Natural killer cell (primary cell): ENCODE measurements at places on chromosomes 7 and 10. TPM values are rescaled to one million over a fixed set of nuclear protein-coding genes. Genes with fewer than 3 reads are reported as not detected.

The AKR1C1 gene
- 0.16 TPM for total RNA-seq

The ATXN7L1 gene
- total RNA-seq, result 37.5 TPM

The TMEM254 gene
- 7.1 TPM for total RNA-seq

The SYT15B gene
- 0.43 TPM for total RNA-seq

The FEZF1 gene
- total RNA-seq, result not detected

The ADAM12 gene
- total RNA-seq, result 1.6 TPM

The NCF1 gene
- total RNA-seq, result 3.8 TPM

The PLXDC2 gene
- total RNA-seq, result 16.9 TPM

The DNAJB12 gene
- 54.2 TPM for total RNA-seq

The HMX2 gene
- not detected for total RNA-seq

The AGR3 gene
- not detected for total RNA-seq

- no peak for DNase-seq
- no peak overlapping the region for H3K27ac ChIP-seq
- no peaks in the 10 kb centered on the region for H3K27me3 ChIP-seq
- no peaks in the 10 kb centered on the region for H3K36me3 ChIP-seq
- H3K4me3 ChIP-seq, result no peak overlapping the region
Measured at GRCh38 chr7:27608776-27609495, 53.7 kb downstream of the HIBADH start.

- no peak overlapping the region for H3K4me3 ChIP-seq
- H3K27me3 ChIP-seq, result no peaks in the 10 kb centered on the region
- no peak for DNase-seq
- no peaks in the 10 kb centered on the region for H3K4me1 ChIP-seq
- no peaks in the 10 kb centered on the region for H3K36me3 ChIP-seq
- H3K27ac ChIP-seq, result no peak overlapping the region
Measured at GRCh38 chr10:86678999-86679792, 10.9 kb downstream of the LDB3 start.

DNA sequence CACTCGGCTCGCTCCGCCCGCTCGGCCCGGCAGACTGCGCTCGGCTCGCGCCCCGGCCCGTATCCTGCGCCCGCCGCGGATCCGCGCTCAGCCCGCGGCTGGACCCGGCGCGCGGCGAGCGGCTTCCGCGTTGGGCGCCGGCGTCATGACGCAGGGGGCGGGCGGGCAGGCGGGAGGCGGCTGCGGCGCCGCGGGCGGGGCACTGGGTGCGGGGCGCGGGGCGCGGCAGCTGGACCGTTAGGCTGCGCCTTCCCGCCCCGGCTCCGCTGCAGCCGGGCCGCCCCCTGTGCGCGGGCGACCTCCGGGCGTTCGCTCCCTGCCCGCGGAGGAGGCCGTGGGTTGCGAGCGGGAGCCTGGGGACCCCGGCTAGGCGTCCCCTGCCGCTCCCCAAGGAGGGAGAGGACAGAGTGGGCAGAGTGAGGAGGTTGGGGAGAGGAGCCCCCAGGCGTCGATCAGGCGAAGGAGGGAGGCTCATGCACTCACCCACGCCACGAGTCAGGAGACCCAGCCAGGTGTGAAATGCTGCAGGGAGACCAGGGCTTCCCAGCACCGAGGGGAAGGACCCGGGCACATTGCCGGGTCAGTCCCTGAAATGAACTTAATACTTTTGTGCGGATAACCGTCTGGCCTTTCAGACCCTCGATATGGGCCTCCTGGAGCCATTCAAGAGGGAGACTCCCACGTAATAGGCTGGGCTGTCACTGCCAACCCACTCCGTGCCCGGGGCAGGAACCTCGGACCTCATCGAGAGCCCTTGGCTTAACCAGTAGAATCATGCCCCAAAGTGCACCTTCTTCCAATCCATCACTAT, at the start of gene PIP4K2A:
Gene PIP4K2A (minus strand): TSS at position 100 of the 811 bp plus-strand sequence. CDS start 252 bp downstream, outside the sequence.
- DNase-seq, result peak; percentile 91
- peak within 1 kb of the TSS; percentile 94 for H3K27ac ChIP-seq
- H3K4me1 ChIP-seq, result peaks cover 14% of the 10 kb centered on the region
- peak within 1 kb of the TSS; percentile 98 for H3K4me3 ChIP-seq
- no peaks in the 10 kb centered on the region for H3K36me3 ChIP-seq

DNA sequence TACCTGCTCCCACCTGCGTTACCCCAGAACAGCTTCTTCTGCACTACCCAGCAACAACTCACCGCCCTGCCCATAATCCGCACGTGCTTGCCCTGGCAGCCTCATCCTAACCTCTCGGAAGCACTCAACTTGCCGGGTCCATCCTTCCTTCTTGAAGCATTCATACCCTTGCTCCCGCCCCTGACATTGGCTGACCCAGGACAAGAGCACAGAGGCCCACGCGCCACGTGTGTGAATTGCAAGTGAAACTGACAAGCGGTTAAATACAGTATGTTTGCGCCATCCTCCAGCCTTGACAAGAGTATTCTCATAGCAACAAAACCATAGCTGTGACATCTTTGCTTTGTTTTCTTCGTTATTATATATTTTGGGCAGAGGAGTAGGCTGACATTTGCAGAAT, 10.9 kb upstream of the OCM start:
- no peaks in the 10 kb centered on the region for H3K27me3 ChIP-seq
- H3K4me3 ChIP-seq, result no peak overlapping the region
- H3K27ac ChIP-seq, result no peak overlapping the region
- H3K4me1 ChIP-seq, result no peaks in the 10 kb centered on the region

- H3K36me3 ChIP-seq, result no peaks in the 10 kb centered on the region
- H3K4me1 ChIP-seq, result peaks cover 5% of the 10 kb centered on the region
- H3K4me3 ChIP-seq, result no peak overlapping the region
- DNase-seq, result no peak
Measured at GRCh38 chr7:7426676-7427075, 109.0 kb downstream of the COL28A1 start.

- no peak for DNase-seq
- no peaks in the 10 kb centered on the region for H3K4me1 ChIP-seq
- peaks cover 2% of the 10 kb centered on the region for H3K27me3 ChIP-seq
- no peak overlapping the region for H3K27ac ChIP-seq
- no peaks in the 10 kb centered on the region for H3K36me3 ChIP-seq
Measured at GRCh38 chr10:14486777-14487487, 156.2 kb upstream of the FRMD4A start.

DNA sequence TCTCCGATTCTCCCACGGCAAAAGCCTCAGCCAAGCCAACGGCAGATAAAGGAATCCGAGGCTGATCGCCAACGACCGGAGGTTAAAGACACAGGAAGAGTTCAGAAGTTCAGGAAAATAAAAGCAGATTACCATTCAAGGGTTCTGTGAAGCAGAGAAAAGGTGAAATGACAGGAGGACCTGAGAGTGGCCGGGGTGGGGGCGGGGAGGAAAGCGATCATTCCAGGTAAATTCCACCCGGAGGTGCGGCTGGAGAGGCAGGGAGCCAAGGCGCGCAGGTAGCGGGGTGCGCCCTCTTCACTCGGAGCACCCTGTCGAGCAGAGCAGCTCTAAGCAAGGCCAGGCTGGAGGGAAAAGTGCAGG, 35.3 kb upstream of the SEPHS1 start:
- no peak for DNase-seq
- no peak overlapping the region for H3K4me3 ChIP-seq
- no peak overlapping the region for H3K27ac ChIP-seq
- no peaks in the 10 kb centered on the region for H3K36me3 ChIP-seq
- H3K4me1 ChIP-seq, result peaks cover 10% of the 10 kb centered on the region
